Kidney tubule cell (primary cell): ENCODE measurements at places on chromosomes 7 and 10.

DNA sequence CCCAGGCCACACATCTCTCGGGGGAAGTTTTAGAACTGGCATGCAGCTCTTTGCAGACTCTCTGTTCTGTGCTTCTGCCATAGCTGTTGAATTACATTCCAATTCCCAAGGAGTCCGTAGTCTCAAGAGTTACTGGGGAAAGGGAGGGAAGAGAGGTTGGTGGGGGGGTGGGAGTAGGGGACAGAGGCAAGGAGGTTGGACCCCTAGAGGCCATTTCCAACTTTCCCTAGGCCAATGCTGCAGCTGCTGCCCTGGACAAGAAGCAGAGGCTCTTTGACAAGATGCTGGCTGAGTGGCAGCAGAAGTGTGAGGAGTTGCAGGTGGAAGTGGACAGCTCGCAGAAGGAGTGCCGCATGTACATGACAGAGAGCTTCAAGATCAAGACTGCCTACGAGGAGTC, 23.8 kb downstream of the MYH16 start:
- DNase-seq = no peak

DNA sequence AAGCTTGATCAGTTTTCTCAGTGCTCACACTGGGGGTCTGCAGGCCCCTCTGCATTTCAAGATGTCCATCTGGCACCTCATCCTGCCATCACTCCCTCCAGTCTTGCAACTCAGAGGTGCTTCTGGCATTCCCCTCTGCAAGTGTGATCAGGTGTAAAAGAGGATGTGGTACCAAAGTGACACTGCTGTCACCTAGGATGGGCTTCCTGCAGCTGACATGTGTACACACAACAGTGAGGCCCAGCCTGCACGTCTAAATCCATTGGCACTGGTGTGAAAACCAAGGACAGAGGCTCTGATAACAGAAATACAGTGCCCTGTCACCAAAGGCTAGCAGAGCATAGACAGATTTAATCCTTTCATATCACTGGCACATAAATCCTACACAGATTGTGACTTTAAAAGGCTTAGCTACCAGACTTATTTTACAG, 162.5 kb upstream of the CELF2 start:
- DNase-seq = no peak

DNA sequence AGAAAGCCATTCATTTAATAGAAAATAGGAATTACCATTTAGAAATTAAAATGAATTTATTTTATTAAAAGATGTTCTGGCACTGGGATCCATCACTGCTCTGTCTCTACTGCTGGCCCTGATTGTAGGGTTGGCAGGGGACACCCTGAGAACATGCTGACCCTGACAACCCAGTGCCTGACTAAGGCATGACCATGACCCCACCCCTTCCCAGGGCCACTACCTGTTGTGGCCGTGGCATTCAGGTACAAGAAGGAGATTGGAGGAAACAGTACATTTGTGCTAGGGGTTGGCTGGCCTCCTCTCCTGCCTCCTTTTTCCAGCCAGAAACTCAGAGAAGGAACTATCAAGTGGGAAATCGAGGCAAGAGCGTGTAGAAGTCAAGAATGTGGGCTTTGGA, 197.0 kb upstream of the ZMIZ1 start:
- no peak for DNase-seq

- DNase-seq = peak; percentile 86
Observed at GRCh38 chr10:35640474-35640873, 1.6 kb downstream of the FZD8 start.

- no peak for DNase-seq
Observed at GRCh38 chr10:11411926-11412545, 199.4 kb downstream of the USP6NL start.

- DNase-seq = no peak
Observed at GRCh38 chr7:81925530-81925929, 155.7 kb upstream of the HGF start.

- peak; percentile 34 for DNase-seq
Observed at GRCh38 chr10:133438711-133439273, 14.4 kb upstream of the SPRN start.

DNA sequence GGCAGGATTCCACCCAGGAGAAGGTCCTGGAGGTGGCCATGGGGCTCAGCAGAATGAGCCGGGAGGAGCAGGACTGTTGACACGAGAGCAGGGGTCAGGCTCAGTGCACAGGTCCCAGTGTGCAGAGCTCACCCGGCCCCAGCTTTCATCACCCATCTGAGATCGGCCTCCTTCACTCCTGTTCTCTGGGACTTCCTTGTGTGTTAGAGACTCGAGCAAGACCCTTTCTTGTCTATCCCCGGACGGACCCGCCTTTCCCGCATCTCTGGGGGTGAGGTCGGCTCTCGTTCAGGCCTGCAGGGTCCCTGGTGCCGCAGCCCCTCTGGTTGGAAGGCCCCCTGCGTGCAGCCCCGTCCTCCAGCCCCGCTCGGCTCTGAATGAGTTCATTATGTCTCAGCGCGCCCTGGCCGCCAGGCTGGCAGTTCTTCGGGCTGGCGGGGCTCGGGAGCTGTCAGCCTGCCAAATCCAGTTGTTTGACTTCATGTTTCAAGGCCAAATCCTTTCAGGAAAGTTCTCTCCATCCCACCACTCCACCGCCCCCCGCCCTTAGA, 127.9 kb downstream of the LHPP start:
- DNase-seq = peak; percentile 10

GRCh38 chr10:127908959-127909267, 2.0 kb downstream of the PTPRE start:
- no peak for DNase-seq
